ENCODE measurements at places on chromosomes 4 and X.

DNA sequence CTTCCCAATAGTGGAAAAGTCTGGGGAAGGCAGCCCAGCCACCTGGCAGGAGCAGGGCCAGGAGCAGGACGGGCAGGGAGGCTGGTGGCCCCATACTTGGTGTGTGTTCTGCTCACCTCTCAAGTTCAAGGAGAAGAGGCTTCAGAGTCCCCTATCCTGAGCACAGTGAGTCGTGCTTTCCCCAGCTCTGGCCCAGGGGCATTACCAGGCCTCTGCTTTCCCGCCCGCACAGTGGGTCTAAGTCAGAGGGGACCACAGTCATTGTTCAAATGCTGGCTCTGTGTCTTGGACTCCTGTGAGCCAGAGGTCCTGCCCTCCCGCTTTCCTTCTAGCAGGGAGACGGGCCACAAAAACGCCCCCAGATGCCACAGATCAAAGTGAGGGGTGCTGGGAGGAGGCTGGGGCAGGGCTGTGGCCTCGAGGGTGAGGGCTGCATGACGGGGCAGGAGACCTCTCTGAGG lies 27.6 kb downstream of the HTRA3 start:
- no peak for DNase-seq

GRCh38 chrX:104205548-104205947 lies 39.3 kb downstream of the FAM199X start:
- DNase-seq = no peak

DNA sequence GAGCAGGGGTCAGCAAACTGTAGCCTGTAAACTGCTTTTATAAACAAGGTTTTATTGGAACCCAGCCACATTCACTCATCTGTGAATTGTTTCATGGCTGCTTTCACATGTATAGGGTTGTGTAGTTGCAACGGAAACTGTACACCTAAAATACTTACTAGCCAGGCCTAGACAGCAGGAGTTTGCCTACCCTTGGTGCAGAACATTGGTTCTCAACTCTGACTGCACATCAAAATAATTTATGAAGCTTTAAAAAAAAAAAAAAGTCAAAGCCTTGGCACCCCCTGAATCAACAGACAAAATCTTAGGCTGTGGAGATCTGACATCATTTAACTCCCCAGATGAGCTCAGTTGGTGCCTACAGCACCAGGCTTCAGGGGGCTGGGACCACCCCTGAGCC lies 27.8 kb downstream of the ADGRA3 start:
- DNase-seq = no peak

DNA sequence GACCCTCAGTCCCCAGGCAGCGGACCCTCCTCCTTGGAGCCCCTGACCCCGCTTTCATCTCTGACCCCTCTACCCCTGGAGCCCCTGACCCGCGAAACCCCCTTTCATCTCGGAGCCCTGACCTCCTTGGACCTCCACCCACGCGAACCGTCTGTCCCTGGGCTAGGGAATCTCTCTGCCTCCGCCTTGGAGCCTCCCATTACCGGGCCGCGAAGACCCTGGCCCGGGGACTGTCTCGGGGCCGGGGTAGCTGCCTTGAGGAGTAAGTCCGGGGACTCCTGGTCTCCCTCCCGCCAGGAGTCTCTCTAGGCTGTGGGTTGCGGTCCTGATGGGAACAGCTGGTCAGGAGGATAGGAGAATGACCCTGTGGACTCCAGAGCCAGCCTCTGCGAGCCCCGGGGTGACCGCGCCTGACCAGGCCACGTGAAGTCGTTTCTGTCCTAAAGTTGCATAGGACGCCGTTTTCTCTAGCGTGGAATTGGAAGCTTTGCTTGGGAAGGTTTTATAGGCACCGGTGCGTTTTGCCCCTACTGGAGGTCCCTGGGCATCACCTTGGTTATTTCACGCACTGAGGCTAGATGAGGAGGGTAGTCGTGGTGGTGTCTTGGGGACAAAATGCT lies 824 bp downstream of the TBC1D14 start:
- no peak for DNase-seq

DNA sequence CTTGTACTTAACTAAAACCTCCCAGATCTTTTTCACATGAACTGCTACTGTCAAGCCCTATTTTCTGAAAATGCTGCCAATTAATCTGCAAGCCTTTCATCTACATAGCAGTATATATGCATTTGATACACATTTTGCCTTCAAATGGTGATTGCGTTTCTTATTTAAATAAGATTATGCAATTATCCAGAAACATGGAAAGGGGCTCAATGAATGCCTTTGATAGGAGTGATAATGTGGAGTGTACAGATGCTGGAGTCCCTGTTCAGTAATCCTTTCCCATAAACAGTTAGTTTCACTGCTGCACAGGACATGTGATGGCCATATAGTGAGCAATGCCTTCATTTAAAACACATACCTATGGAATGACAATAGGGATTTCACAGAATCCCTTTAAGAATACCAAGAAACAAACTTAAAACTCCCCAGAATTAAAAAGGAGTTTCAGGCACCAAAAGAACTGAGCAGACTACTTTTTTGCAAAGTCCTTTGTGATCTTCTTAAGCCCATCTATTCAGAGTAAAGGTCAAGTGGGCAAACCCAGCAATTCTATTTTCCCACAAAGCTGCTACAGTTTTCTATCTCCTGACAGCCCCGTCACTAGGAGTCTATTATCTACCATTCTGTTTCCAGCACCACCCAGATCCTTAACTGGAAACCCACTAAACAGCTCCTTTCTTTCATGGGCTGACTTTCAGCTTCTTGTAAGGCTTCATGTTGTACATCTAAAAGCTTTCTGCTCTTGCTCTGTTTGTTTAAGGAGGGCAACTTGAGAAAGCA lies 120.3 kb downstream of the UNC5C start:
- DNase-seq = no peak

GRCh38 chr4:52102587-52102986 lies 51.5 kb downstream of the SPATA18 start:
- DNase-seq = no peak

DNA sequence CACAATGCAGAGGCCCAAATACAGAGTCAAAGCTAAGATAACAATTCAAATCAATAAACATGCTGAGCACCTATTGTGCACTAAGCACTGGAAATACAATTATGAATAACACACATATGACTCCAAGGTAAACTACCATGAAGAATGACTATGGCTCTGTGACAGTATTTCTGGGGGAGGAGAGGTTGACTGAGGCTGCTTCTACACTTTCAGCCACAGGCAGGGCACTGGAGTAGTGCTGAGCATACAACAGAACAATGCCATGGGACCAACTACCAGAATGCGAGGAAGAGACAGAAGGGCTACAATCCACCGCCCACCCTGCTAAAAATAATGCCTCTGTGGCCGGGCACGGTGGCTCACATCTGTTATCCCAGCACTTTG lies 13.7 kb downstream of the TEC start:
- no peak for DNase-seq

GRCh38 chr4:81179326-81179725 lies 35.7 kb downstream of the PRKG2 start:
- DNase-seq = no peak

DNA sequence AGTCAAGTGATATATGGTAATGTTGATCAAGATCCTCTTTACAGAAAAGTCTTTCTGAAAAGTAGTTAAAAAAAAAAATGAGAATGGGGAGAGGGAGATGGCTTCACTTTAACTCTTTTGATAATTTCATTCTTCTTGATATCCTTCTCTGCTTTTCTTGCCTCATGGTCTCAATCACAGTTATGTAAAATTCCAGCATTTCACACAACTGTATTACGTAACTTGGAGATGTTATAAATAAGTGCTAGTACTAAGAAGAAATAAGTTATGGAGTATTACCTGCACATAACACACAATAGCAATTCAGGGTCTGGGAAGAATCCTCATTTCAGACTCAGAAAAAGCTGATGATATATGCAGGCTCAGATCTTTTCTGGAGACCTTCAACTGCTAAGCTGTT lies 22.0 kb downstream of the RUFY3 start:
- no peak for DNase-seq

DNA sequence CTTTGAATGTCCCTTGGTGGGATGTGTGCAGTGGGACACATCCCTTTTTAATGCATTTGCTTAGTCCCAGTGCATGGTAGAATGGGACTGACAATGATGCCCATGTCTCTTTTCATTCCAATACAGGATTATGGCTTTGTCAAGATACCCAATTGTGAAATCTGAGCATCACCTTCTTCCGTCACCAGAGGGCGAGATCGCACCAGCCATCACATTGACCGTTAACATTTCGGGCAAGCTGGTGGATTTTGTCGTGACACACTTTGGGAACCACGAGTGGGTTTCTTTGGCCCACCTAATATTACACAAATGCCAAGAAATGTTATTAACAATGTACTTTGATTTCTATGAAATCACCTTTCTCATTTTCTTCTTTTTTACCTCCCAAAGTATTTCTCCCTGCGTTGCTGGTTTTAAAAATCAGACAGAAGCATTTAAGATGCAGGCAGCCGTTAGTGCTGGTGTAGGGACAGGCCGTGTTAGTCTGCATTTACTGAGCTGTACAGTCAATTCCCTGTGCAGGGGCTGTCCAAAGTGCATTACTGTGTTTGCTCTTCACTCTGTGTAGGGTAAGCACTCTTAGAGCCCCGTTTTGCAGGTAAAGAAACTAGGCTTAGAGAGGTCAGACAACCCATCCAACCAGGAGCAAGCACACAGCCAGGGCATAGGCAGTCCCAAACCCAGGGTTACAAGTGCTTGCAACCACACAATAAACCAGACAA lies 46.5 kb downstream of the CWH43 start:
- no peak for DNase-seq

DNA sequence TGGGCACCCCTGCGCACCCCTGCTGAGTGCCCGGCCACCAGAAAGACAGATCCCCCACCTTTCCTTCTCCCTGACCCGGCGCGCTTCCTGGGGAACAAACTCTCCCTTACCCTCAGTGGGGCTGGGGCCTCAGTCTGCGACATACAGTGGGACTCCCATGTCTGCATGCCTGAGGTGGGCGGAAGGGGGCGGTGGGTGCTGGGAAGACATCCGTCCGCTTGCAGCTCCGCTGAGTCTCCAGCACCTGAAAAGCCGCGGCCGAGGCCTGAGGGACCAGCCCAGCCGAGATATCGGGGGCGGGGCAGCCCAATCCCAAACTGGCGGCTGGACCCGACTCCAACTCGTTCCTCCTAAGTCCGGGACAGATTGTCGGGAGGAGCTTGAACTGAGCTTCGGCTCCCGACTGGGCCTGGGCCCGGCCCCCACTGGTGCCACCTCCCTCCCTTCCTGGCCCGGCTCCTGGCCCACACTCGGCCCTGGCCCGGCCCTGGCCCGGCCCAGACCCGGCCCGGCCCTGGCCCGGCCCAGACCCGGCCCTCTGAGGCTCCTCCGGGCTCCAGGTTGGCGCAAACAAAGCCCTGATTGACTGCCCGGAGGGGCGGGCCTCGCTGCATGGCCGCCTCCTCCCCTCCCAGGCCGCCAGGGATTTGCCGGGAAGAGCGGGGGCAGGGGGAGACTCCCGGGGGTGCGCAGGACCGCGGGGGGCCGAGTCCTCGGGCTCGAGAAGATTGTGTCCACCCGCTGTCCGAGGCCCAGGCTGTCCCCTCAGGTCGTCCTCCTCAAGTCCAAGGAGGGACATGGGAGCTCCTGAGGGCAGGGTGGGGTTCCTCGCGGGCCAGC lies 877 bp upstream of the SLC16A2 start:
- no peak for DNase-seq

DNA sequence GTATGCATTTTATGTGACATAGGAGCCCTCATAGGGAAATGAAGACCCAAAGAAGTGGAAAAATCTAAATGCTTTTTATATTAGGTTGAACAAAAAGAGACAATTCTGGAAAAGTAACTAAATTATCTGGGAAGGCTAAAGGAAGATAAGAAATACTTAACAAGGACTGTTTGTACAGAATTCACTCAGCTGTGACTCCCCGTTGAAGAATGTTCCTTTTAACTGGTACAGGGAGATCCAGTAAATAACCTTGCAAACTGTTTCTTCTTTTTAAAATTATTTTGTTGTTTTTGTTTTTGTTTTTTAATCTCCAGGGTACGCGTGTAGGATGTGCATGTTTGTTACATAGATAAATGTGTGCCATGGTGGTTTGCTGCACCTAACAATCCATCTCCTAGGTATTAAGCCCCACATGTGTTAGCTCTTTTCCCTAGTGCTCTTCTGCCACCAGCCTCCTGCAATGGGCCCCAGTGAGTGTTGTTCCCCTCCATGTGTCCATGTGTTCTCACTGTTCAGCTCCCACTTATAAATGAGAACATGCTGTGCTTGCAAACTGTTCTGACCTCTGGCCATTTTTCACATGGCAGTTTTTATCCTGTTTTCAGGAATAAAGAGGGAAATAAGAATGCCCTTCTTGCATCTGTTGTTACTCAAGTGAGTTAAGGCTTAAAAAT lies 81.7 kb downstream of the PWWP3B start:
- no peak for DNase-seq

DNA sequence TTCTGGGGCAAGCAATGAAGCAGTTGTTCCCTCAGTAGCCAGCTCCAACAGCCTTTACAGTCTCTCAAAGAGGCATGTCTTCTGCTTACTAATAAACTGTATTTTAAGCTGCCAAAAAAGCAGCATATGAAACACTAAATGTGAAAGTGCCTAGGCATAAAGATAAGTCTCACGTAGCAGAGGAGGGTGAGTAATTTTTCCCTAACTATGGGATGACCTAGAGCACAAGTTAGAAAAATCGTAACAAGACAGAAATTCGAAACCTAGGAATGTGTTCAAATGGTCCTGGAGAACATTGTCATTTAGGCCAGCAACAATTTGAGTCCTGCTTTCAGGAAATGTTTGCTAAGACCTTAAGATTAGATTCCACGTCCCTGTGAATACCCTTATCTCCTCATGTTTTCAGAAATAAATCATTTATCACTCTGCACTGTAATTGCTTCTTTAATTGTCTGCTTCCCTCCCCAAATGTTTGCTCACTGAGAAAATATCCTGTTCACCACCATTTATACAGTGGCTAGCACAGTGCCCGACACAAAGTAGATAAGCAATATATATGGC lies 222.2 kb downstream of the KCNIP4 start:
- DNase-seq = no peak

DNA sequence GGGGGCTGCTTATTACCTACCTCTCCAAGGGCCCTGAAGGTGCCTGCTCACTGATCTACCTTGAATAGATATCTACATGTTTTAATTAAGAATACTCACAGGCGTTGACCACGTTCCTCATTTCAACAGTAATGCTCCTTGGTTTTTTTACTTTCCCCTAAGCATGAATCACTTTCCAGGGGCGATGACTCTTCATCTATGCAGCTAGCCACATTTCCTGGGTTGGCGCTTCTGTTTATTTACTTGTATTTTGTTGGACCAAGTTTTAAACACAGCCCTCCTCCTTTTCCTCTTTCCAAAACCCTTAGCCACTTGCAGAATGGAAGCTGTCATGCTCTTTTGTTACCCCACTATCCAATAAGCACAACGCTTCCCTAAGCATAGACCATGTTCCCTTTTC lies 50.8 kb downstream of the CBLL2 start:
- DNase-seq = no peak

GRCh38 chrX:108494406-108495090 lies 54.9 kb downstream of the COL4A5 start:
- DNase-seq = no peak

DNA sequence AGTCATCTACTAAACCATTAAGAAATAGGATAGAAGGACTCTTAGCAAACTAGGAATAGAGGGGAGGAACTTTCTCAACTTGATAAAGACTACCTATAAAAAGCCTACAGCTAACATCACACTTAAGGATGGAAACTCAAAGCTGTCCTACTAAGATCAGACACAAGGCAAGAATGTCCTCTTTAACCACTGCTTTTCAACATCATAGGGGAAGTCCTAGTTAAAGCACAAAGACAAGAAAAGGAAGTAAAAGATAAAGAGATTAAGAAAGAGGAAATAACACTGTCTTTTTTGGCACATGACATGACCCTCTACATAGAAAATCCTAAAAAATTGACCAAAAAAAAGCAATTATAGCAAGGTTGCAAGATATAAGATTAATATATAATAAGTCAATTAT lies 136.6 kb downstream of the FBXW7 start:
- no peak for DNase-seq

Measured in activated CD8-positive, alpha-beta memory T cell treated with anti-CD3 and anti-CD28 coated beads for 4 hours (primary cell).